ENCODE measurements at places on chromosomes 16 and 17. TPM values are rescaled to one million over a fixed set of nuclear protein-coding genes. Genes with fewer than 3 reads are reported as not detected.

GRCh38 chr17:64128787-64129514 is 993 bp downstream of the ERN1 start:
- DNase-seq, result peak; percentile 49
- peaks cover 15% of the 10 kb centered on the region for H3K4me1 ChIP-seq
- H3K27ac ChIP-seq, result peak overlapping the region; percentile 72
- peak overlapping the region; percentile 62 for H3K4me3 ChIP-seq
- H3K27me3 ChIP-seq, result no peaks in the 10 kb centered on the region

GRCh38 chr17:395179-395578 is 42.6 kb upstream of the RPH3AL start:
- H3K36me3 ChIP-seq, result no peaks in the 10 kb centered on the region
- H3K27ac ChIP-seq, result no peak overlapping the region
- no peaks in the 10 kb centered on the region for H3K27me3 ChIP-seq

GRCh38 chr17:50108556-50108955 is 13.4 kb downstream of the PDK2 start:
- H3K4me3 ChIP-seq, result no peak overlapping the region
- no peaks in the 10 kb centered on the region for H3K27me3 ChIP-seq
- DNase-seq, result no peak
- H3K36me3 ChIP-seq, result peaks cover 59% of the 10 kb centered on the region
- peaks cover 31% of the 10 kb centered on the region for H3K4me1 ChIP-seq

- no peaks in the 10 kb centered on the region for H3K36me3 ChIP-seq
- H3K4me3 ChIP-seq, result no peak overlapping the region
- H3K27ac ChIP-seq, result no peak overlapping the region
- peak; percentile 9 for DNase-seq
Measured at GRCh38 chr16:20364051-20364450, 11.5 kb upstream of the UMOD start.

DNA sequence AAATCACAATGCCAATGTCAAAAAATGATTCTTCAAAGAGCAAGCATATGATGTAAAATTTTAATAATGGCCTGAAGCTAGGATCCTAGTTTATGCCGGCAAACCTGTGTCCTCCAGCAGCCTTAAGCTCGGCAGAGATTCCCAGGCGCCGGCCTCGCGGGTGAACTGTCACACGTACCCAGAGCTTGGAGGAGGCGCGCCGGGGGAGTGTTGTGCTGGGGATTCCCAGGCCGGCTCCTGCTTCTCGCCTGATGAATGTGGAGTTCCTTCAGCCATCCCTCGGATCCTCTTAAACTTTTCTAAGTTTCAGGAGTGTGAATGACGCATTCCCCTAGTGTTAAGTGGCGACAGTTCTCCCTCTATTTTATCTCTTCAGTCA is 19.1 kb upstream of the NTN1 start:
- H3K27me3 ChIP-seq, result peaks cover 54% of the 10 kb centered on the region
- H3K36me3 ChIP-seq, result no peaks in the 10 kb centered on the region
- H3K27ac ChIP-seq, result no peak overlapping the region
- H3K4me1 ChIP-seq, result peaks cover 14% of the 10 kb centered on the region

- no peak for DNase-seq
- no peak overlapping the region for H3K27ac ChIP-seq
- no peak overlapping the region for H3K4me3 ChIP-seq
- no peaks in the 10 kb centered on the region for H3K4me1 ChIP-seq
Measured at GRCh38 chr17:69802045-69802740, 272.8 kb upstream of the KCNJ16 start.

DNA sequence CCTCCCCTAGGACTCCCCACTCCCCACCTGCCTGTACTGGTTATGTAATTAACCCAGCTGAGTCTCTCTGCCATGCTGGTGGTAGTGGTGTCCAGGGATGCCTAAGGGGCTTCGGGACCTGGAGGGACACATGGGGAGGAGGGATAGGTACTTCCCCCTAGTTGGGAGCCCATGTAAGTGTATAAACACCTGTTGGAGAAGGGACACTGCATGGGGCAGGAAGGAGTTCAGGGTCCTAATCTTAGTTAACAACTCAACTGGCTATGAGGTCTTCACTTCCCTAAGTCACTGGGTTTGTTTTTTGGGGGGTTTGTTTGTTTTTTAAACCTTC is 1.3 kb downstream of the RASL10B start:
- H3K4me3 ChIP-seq, result no peak overlapping the region
- no peaks in the 10 kb centered on the region for H3K27me3 ChIP-seq
- DNase-seq, result no peak
- H3K36me3 ChIP-seq, result peaks cover 2% of the 10 kb centered on the region
- no peak overlapping the region for H3K27ac ChIP-seq
- peaks cover 10% of the 10 kb centered on the region for H3K4me1 ChIP-seq

Gene CX3CL1
- total RNA-seq, result 2.5 TPM

Gene LGALS9
- total RNA-seq, result 6.2 TPM
